ENCODE measurements at places on chromosomes 12 and 14.

- no peak for DNase-seq
These were observed 8.5 kb upstream of the LTBP2 start for GRCh38 chr14:74620497-74620921.

- no peak for DNase-seq
These were observed 17.8 kb downstream of the CORO1C start for GRCh38 chr12:108713471-108713870.

DNA sequence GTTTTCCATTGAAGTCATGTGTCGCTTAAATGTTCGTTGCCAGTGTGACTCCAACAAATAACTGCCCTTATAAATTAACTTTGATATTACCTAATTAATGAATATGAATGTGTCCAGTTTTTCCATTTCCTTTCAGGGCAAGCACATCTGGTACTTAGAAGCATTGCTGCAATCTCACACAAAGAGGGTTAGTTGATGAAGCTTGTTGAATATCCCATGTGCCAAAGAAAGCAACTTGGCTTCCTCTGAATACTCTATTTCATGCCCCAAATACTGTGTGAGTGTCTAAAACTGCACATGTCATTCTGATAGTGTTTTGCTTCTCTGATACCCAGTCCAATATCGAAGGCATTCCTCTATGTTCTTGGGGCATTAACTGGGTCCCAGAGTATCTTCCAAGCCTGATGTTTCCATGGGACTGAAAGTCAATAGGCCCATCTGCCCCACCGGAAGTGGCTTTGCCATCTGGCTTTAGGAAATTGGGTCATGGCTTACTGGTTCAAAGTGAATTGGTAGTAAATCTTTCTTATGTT lies 75.8 kb upstream of the CNTN1 start:
- no peak for DNase-seq

GRCh38 chr12:92143258-92143657 lies 2.4 kb downstream of the BTG1 start:
- no peak for DNase-seq

DNA sequence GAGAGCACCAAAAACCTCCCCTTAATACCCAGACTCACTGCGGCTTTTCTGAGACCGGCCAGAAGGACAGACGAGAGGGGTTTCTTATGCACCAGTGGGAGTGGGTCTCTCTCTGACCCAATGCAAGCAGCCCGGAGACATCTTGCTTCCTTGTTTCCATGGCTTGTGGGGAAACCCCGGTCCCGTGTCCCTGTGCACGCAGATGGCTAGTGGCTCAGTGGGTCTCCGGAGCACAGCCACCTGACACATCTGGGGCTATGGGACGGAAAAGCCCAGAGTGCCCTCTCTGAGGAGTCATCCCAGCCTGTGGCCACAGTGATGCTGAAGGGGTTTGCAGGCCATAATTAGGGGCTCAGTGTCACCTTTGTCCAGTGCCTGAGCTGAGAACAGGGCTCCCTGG lies 197.6 kb downstream of the PHETA1 start:
- no peak for DNase-seq

DNA sequence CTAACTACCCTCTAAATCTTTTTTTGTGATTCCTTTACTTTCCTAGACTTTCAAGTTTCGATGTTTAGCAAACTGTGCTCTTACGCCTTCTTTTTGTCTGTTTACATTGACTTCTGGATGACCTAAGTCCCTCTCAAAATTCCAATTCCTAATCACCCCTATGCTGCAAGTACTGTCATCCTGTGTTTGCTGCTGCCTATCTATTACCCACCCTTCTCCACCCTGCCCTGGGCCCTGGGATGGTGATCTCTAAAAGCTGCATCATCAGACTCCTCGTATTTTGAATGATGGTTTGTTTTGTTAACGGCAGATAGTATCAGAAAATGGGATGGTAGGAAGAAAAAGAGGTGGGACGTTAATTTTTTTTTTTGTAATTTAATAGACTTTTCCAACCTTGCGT lies 272.1 kb downstream of the DIO2 start:
- no peak for DNase-seq

- no peak for DNase-seq
These were observed 31.7 kb downstream of the HIF1A start for GRCh38 chr14:61726778-61727658.

DNA sequence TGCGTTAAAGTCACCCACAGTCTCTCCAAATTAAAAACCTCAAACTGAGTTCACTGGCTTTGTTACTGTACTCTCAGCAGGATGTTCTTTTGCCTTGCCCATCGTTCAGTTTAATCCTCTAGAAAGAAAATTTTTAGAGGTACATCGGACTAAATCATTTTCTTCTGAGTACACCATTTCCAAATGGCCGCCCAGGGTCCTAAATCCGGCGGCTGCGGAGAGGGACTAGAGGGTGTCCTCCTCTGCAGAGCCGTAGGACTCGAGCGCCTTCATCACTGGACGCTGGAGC lies 1.4 kb downstream of the LIN7A start:
- no peak for DNase-seq

DNA sequence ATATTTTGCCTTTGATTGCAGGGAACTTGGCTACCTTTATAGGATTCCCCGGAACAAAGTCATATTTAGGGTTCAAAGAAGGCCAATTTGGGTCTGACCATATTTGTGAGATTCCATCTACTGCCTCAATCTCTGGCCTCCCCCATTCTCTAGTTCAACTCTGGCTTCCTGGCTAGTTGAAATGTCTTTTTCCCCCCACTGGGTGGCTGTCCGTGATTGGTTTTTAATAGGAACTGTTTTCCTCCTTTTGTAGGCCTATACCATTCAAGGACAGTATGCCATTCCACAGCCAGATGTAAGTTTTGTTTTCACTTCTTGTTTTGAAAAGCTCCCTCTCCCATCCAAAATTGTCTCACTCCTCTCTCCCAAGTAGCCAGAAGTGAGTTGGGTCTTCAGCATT lies 13.8 kb downstream of the PCBP2 start:
- no peak for DNase-seq

DNA sequence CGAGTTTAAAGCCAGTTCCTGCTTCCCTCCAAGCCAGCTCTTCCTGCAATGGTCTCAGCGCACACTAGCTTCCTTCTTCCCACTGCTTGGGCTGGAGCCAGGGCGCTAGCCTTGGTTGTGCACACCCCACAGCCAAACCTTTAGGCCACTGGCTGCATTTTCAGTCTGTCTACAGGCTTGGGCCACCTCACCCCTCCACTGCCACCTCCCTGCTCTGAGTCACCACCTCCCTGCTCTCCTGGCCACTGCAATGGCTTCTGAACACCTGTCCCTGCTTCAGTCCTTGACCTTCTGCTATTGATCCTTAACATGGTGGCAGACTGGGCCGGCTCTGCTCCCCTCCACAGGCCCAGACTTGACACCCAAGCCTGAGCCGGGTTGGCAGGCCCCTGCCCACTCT lies 151.1 kb downstream of the RBM19 start:
- no peak for DNase-seq

GRCh38 chr12:84507956-84508850 lies 404.4 kb downstream of the SLC6A15 start:
- peak; percentile 68 for DNase-seq

- DNase-seq, result no peak
These were observed 247.9 kb upstream of the ARHGAP5 start for GRCh38 chr14:31828946-31829868.

- peak; percentile 56 for DNase-seq
These were observed at the start of gene SVOP for GRCh38 chr12:109020796-109021380. Gene SVOP (minus strand): TSS chr12:109021068. CDS start chr12:109020868, 200 bp downstream.

DNA sequence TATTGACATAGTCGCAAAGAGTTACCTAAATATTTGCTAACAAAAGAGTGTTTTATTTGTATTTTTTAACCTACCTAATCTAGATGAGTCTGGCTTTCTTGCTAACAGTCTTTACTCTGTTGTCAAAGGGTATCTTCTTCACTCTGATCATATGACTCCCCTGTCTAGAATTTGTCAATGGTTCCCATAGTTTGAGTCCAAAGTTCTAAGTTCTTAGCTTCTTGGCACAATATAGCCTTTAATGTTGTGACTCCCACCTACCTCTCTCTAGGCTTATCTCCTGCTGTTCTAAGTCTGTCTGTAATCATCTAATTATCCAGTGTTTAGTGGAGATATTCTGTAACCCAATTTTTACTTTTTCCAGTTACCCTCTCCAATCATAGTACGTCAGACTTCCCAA lies 104.3 kb upstream of the PDE3A start:
- no peak for DNase-seq

- DNase-seq, result peak; percentile 32
These were observed 13.7 kb upstream of the TMEM106C start for GRCh38 chr12:47949441-47950341.

DNA sequence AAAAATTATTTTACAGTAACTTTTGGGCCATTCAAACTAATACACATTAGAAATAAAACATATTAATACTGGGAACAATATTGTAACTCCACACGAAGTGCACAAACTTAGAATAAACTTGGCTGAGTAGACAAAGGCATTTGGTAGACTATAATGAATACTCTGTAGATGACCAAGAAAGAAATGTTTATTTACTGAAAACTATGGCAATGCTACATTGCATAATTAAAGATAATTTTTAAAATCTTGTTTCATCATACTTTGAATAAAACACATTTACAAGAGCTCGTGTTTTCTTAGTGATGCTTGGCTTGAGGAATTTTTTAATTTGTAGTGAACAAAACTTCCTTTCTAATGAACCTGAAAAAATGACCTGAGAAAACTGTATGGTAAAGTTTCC lies 21.3 kb downstream of the RERG start:
- DNase-seq, result no peak

DNA sequence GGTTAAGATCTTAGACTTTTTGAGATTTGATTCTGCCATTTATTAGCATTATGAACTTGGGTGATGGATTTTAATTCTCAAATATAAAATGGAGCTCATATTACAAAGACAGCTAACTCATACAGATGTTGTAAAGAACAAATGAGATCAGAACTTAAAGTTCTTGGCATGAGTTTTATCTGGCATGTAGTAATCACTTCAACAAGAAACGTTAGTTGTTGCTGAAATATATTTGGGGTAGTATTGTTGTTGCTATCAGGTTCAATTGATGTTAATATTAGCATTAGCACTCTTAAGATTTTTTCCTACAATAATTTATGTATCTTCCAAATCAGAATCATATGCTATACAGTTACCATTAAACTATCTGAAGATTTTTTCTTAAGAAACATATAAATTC lies 71.0 kb downstream of the SLC6A15 start:
- no peak for DNase-seq

GRCh38 chr12:121568971-121569751 lies 11.7 kb downstream of the KDM2B start:
- DNase-seq, result no peak

GRCh38 chr12:106412563-106412962 lies 55.0 kb downstream of the POLR3B start:
- DNase-seq, result no peak

DNA sequence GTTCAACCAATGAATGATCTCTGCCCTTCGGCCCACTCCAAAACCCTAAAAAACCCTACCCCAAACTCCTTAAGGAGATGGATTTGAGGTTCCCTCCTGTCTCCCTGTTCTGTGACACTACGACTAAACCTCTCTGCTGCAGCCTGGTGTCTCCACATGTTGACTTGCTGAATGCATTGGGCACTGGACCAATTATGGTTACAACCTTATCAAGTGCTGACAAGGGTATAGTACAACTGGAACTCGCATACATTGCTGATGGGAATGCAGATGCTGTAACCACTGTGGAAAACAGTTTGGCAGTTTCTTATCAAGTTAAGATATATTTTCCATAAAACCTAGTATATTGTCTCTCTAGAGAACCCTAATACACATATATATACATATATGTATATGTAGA lies 6.3 kb upstream of the DICER1 start:
- no peak for DNase-seq

GRCh38 chr12:10612984-10613348 lies 443 bp downstream of the MAGOHB start:
- DNase-seq, result no peak

GRCh38 chr12:24754690-24755638 lies 193.9 kb downstream of the BCAT1 start:
- no peak for DNase-seq

DNA sequence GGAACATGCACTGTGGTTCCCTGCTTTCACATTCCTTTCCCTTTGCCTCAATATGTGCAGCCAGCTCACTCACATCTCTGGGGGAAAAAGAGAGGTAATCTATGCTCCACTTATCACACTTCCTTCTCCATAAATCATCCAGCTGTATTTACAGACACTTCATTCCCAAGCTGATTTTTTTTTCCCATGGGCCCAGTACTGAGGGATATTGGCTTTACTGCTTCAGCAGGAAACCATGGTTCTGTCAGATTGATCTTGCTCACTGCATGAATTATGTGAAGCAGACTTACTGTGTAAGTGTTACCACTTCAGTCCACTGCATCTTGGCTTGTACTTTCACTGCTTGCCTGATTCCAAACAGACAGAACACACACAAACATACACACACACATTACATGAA lies 555.6 kb downstream of the CCER1 start:
- DNase-seq, result no peak

GRCh38 chr12:93413064-93413463 lies 28.7 kb downstream of the UBE2N start:
- no peak for DNase-seq

GRCh38 chr12:123223241-123223668 lies 9.7 kb downstream of the MPHOSPH9 start:
- no peak for DNase-seq

GRCh38 chr12:114945351-114945750 lies 261.4 kb upstream of the TBX3 start:
- no peak for DNase-seq

DNA sequence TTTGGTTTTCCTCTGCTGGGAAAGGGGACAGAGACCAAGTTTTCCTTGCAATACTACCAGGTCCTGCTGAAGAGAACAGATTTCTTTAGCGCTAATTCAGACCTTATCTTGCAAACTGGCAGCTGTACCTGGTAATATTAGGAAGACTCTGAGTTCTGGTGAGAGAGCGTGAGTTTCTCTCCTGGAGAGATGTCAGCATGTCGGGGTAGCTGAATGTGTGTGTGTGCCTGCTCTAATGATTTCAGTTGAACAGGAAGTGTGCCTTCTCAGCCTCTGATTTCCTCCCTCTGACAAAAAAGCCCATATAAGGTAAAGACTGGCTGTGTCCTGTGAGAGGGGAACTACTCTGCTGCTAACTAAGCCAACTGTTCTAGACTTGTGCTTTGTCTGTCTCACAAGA lies 10.3 kb upstream of the ERP27 start:
- no peak for DNase-seq

DNA sequence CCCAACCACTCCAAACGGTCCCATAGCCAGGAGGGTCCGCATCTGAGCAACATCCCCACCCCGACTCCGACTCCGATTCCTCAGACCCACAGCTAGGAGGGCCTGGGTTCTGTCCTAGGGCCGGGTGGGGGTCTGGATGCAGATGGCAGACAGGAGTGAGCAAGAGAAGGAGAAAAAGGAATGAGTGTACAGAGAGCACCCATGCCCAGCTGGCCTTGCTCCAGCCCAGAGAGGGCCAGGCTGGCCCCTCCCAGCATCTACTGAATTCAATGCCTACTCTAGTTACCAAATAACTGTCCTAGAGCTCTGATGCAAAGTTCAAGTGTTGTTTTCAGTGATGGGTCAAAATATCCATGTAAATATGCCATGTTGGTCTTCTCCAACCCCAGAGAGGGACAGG lies 40.8 kb downstream of the VDR start:
- DNase-seq, result no peak

- DNase-seq, result no peak
These were observed 41.1 kb downstream of the TMEM63C start for GRCh38 chr14:77222546-77223225.

Measured in NCI-H1436 treated with DMSO at 0.1 percent for 48 hours (cell line).